Chondrocyte (in vitro differentiated cells): ENCODE measurements at places on chromosomes 2 and 18.

GRCh38 chr2:171703574-171704347, 16.5 kb downstream of the DYNC1I2 start:
- peaks cover 32% of the 10 kb centered on the region for H3K4me1 ChIP-seq
- H3K27ac ChIP-seq, result peak overlapping the region; percentile 90
- H3K4me3 ChIP-seq, result no peak overlapping the region
- peaks cover 5% of the 10 kb centered on the region for H3K36me3 ChIP-seq

DNA sequence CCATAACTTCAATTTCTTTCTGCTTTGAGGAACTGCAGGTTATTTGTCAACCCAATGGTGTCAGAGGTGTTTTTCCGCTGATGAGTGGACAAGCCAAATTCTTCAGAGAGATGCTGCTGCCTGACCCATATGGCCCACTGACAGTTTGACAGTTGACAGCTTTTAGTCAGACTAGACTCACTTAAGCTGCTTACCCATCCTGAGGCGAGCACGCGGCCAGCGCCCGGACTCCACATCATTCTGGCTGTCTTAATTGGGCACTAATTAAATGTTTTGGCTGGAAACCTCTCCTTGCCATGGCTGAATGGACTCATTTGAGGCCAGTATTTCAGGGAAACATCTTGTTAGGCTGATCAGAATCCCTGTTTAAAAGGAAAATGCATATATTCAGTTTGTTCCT, 316.1 kb upstream of the FANCL start:
- no peak for DNase-seq
- H3K27ac ChIP-seq, result no peak overlapping the region
- H3K36me3 ChIP-seq, result no peaks in the 10 kb centered on the region
- peaks cover 3% of the 10 kb centered on the region for H3K27me3 ChIP-seq

- H3K27ac ChIP-seq, result no peak overlapping the region
- H3K4me3 ChIP-seq, result no peak overlapping the region
- H3K36me3 ChIP-seq, result no peaks in the 10 kb centered on the region
- H3K27me3 ChIP-seq, result peaks cover 46% of the 10 kb centered on the region
- no peaks in the 10 kb centered on the region for H3K4me1 ChIP-seq
Observed at GRCh38 chr2:178796079-178796677, 11.0 kb downstream of the TTN start.

DNA sequence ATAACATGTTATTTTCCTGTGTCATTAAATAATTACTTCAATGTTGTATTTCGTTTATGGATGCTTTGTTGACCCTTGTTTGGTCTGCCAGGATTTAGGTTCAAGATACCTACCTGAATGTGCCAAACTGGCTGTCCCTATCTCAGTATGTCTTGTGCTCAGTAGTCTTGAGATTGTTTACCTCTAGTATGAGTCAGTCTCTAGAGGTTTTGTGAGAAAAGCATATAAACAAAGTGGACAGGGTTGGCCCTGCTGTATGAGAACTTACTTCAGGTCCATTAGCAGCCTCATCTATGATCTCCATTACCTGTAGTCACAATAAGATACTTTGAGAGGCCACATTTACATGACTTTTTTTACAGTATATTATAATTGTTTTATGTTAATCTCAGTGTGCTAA, 17.8 kb downstream of the DDX18 start:
- H3K27me3 ChIP-seq, result no peaks in the 10 kb centered on the region
- peaks cover 24% of the 10 kb centered on the region for H3K36me3 ChIP-seq
- peaks cover 7% of the 10 kb centered on the region for H3K4me1 ChIP-seq
- no peak overlapping the region for H3K27ac ChIP-seq
- H3K4me3 ChIP-seq, result no peak overlapping the region

DNA sequence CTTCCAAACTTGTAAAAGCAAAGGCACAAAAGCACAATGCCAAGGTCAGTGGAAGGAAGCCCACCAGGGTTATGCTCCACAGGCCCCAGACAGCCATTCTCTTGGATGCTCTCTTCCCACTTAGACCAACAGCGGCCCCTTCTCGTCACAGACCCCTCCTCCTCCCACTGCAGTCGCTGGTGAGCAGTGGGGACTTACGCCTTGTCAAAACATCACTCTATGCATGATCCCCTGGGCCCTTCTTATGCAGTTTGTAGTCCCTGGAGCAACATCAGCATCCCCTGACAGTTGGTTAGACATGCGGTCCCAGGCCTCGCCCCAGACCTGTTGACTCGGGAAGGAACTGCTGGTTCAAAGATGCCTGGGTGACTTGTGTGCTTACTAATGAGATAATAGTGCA, 376.0 kb upstream of the KLHL29 start:
- H3K27me3 ChIP-seq, result no peaks in the 10 kb centered on the region
- H3K4me1 ChIP-seq, result peaks cover 9% of the 10 kb centered on the region
- no peak for DNase-seq
- no peak overlapping the region for H3K27ac ChIP-seq

DNA sequence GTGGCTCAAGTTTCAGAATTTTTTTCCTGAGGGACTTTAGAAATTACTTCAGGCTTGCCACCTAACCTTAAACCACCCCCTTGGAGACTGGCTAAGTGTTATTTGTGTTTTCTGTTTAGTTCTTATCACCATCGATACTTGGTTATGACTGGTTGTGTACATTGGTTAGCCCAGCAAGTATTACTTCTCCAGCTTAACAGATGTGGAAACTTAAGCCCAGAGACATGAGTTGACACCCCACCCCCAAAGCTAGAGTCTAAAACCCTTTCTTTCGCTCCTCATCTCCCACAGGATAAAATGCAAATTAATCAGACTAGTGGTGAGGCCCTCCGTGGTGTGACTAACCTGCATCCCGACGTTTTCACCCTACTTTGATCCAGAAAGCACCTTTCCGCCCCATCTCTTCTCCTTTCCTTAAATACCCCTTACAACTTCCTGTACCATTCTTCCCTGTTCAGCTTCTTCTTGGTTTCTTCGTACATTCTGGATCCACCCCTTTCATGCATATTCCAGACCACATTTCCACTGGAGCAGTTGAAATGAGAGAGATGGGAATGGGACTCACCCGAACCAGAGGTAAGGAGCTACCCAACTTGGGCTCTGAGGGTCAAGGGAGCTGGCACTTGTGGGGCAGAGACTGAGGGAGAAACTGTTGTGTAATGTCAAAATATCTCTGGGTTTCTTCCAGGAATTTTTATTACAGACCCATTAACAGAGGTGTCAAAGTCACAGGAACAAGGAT, 819 bp upstream of the MAP3K2 start:
- peaks cover 60% of the 10 kb centered on the region for H3K4me1 ChIP-seq
- peaks cover 1% of the 10 kb centered on the region for H3K36me3 ChIP-seq
- H3K27ac ChIP-seq, result peak overlapping the region; percentile 96
- no peak for DNase-seq
- H3K27me3 ChIP-seq, result no peaks in the 10 kb centered on the region
